ENCODE measurements at places on chromosomes 1 and 21. TPM values are rescaled to one million over a fixed set of nuclear protein-coding genes. Genes with fewer than 3 reads are reported as not detected.

- no peak for DNase-seq
- H3K27ac ChIP-seq: no peak within 1 kb of the TSS
- no peak within 1 kb of the TSS for H3K4me3 ChIP-seq
- no peaks in the 10 kb centered on the region for H3K27me3 ChIP-seq
- H3K4me1 ChIP-seq: peaks cover 5% of the 10 kb centered on the region
Measured at GRCh38 chr1:111503585-111504060, at the start of the genes ADORA3 and TMIGD3. Gene ADORA3 (minus strand): TSS chr1:111503633. CDS start chr1:111503354, 279 bp downstream. Gene TMIGD3 (minus strand): TSS chr1:111503633. CDS start chr1:111503354, 279 bp downstream.

- peak; percentile 70 for DNase-seq
- H3K27ac ChIP-seq: peak overlapping the region; percentile 96
- H3K36me3 ChIP-seq: no peaks in the 10 kb centered on the region
- H3K27me3 ChIP-seq: no peaks in the 10 kb centered on the region
Measured at GRCh38 chr1:229229137-229229720, 41.7 kb upstream of the RAB4A start.

DNA sequence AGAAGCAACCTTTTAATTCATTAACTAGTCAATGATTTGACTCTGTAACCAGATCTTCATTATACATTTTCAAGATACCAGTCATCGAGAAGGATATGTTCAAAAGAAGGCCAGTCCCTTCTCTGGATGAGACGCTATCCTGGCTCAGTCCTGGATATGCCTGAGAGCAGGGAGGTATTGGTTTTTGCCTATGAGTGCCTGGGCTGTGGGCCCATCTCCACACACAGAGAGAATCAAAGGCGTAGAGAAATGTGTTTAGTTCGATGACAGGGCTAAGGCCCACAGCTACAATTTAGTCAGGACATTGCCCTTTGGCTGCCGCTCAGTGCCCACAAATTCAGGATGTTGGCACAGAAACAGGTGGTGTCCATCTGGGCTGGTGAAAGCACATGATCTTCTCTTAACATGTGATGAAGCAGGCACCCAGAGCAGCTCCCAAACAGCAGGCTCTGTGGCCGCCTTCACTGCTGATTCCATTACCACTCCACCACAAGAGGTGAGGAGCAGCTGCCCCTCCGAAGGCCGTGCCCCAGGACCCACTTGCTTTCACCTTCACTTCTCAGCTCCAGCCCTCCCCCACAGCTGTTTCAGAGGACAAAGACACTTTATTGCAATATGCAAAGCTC, 24.7 kb downstream of the ACKR1 start:
- no peak overlapping the region for H3K4me3 ChIP-seq
- no peaks in the 10 kb centered on the region for H3K27me3 ChIP-seq
- H3K4me1 ChIP-seq: no peaks in the 10 kb centered on the region
- H3K27ac ChIP-seq: peak overlapping the region; percentile 59
- no peaks in the 10 kb centered on the region for H3K36me3 ChIP-seq
- DNase-seq: peak; percentile 84

DNA sequence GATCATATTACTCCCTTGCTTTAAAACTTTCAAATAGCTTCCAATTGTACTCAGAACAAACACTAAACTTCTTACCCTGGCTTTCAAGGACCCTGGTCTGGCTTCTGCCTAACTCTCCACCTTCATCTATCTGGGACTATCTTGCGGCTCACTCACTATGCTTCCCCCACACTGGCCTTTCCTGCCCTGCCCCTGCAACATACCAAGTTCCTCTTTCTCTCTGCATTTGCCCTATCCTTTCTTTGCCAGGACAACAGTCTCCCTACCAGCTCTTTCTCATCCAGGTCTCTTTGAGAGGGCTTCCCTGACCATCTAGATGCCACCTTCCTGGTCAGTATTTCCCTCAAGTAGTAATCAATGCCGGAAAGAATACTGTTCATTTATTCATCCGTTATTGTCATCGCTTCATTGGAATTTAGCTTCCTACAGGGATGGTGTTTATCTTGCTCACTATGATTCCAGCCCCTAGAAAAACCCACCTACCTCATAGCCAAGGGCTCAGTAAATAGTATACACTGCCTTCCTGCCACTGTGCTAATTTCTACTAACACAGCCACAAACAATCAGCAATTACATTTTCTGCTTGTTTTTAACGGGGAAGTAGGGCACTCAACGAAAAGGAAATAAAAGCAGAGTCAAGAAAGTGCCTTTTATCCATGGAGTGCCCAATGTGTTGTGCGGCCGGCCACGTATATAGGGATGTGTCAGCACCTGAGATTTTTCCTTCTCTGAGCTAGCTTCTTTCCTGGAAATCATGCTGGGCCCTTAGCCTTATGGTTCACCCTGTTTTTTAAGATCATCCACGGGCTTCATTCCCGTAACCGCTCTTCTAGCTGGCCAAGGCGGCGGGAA, 521 bp upstream of the CDC7 start:
- no peaks in the 10 kb centered on the region for H3K4me1 ChIP-seq
- H3K4me3 ChIP-seq: peak overlapping the region; percentile 73
- DNase-seq: no peak

GRCh38 chr1:190067592-190067991, 410.1 kb downstream of the BRINP3 start:
- no peaks in the 10 kb centered on the region for H3K4me1 ChIP-seq
- no peak overlapping the region for H3K4me3 ChIP-seq
- DNase-seq: no peak
- no peaks in the 10 kb centered on the region for H3K27me3 ChIP-seq

GRCh38 chr1:95641386-95641785, 407.4 kb downstream of the RWDD3 start:
- no peaks in the 10 kb centered on the region for H3K36me3 ChIP-seq
- no peaks in the 10 kb centered on the region for H3K4me1 ChIP-seq
- no peaks in the 10 kb centered on the region for H3K27me3 ChIP-seq
- peak overlapping the region; percentile 8 for H3K27ac ChIP-seq

DNA sequence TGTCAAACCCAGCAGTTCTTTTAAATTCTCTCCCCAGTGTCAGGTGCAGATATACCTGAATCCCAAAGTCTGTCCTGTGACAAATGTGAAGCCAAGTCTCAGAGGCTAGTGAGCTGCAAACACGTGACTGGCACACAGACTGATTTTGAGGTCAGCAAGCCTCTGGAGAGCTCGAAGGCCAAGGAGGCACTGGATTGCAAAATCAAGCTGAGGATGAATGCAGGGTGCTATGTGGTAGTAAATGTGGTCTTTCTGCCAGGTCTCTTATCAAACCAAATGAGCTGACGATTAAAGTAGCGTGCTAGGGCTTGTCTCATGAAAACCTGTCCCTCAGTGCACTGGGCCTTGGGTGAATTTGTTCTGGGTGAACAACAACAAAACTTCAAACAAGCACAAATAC, 20.6 kb downstream of the GPR3 start:
- no peaks in the 10 kb centered on the region for H3K27me3 ChIP-seq
- H3K36me3 ChIP-seq: no peaks in the 10 kb centered on the region
- peaks cover 11% of the 10 kb centered on the region for H3K4me1 ChIP-seq
- peak overlapping the region; percentile 27 for H3K27ac ChIP-seq

DNA sequence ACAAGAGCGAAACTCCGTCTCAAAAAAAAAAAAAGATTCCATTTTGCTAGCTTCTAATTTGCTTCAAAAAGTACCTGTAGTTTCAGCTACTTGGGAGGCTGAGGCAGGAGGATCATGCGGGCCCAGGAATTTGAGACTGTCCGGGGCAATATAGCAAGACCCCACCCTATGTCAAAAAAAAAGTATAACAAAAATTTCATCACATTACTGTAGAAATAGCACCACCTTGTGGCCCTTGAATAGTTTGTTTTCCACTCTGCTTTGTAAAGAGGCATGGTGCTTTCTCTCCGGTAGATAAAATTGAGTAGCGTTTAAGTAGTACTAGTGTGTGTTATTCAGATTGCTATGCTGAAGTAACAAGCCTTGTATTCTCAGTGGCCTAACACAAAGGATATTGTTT, 18.2 kb upstream of the MSTO1 start:
- no peak for DNase-seq
- no peaks in the 10 kb centered on the region for H3K27me3 ChIP-seq
- H3K4me3 ChIP-seq: no peak overlapping the region
- H3K4me1 ChIP-seq: no peaks in the 10 kb centered on the region
- H3K27ac ChIP-seq: no peak overlapping the region

GRCh38 chr1:226019572-226019971, 20.4 kb upstream of the SDE2 start:
- no peaks in the 10 kb centered on the region for H3K27me3 ChIP-seq
- H3K36me3 ChIP-seq: no peaks in the 10 kb centered on the region
- H3K27ac ChIP-seq: no peak overlapping the region
- no peaks in the 10 kb centered on the region for H3K4me1 ChIP-seq
- no peak for DNase-seq

- H3K4me1 ChIP-seq: peaks cover 20% of the 10 kb centered on the region
- no peaks in the 10 kb centered on the region for H3K27me3 ChIP-seq
- H3K27ac ChIP-seq: peak overlapping the region; percentile 93
- H3K4me3 ChIP-seq: peak overlapping the region; percentile 47
- DNase-seq: peak; percentile 86
Measured at GRCh38 chr1:181134543-181135436, 46.3 kb downstream of the IER5 start.

DNA sequence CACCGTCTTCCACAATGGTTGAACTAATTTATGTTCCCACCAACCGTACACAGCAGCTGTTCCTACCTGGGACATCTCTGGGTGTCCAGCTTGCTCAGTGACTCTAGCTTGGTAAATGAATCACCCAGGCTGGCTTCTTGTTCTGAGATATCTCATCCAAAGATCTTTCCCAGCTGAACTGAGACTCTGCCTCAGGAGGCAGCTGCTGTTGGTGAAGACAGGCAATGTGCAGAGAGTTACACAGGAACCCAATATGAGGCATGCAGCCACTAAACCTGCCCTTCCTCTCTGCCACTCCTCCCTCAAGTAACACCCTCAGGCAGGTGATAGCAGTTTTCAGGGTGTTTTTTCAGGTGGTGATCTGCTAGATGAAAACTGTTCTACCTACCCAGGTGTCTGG, 14.0 kb upstream of the FOXO6 start:
- DNase-seq: no peak
- H3K4me1 ChIP-seq: no peaks in the 10 kb centered on the region
- H3K27me3 ChIP-seq: no peaks in the 10 kb centered on the region
- no peaks in the 10 kb centered on the region for H3K36me3 ChIP-seq

DNA sequence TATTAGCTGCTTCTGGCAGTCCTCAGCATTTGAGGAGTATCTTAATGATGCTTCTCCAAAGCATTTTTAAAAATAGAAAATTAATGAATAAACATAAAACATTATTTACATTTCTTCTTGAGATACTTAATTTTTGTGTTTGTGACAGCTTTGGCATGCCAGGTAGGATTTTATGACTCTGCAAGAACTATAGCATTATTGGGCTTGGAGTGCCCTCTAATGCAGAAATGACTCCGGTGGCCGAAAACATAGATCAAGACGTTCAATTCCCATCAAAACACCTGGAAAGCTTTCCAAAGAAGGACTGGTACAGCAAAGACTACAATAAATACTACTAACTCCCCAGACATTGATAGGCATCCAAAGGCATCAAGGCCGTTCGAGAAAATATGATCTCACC, 366.4 kb upstream of the CXADR start:
- H3K27me3 ChIP-seq: no peaks in the 10 kb centered on the region
- no peaks in the 10 kb centered on the region for H3K4me1 ChIP-seq
- no peak overlapping the region for H3K27ac ChIP-seq
- DNase-seq: no peak
- no peak overlapping the region for H3K4me3 ChIP-seq

Gene UBE2U
- not detected for total RNA-seq

GRCh38 chr1:209387271-209387968, 196.1 kb upstream of the CAMK1G start:
- H3K4me1 ChIP-seq: no peaks in the 10 kb centered on the region
- H3K27me3 ChIP-seq: no peaks in the 10 kb centered on the region
- peak overlapping the region; percentile 69 for H3K27ac ChIP-seq
- H3K4me3 ChIP-seq: no peak overlapping the region

DNA sequence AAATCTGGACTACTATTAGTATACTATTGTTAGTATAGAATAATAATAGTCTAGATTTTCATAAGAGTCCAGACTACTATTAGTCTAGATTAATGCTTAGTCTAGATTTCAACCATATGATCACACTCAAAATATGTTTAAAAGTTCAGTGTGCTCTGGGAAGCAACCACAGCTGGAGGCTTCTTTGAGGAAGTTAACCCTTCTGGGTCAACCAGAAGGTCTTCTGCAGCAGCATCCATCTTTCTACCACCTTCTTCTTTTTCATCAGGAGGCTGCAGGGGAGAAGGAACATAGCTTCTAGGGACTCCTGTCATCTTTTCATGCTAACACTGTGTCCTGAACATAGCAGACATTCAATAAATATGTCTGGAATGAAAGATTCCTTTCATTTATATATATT, 51.2 kb upstream of the DNAJC6 start:
- no peaks in the 10 kb centered on the region for H3K36me3 ChIP-seq
- no peaks in the 10 kb centered on the region for H3K27me3 ChIP-seq
- no peak for DNase-seq
- no peak overlapping the region for H3K4me3 ChIP-seq
- no peak overlapping the region for H3K27ac ChIP-seq
- peaks cover 5% of the 10 kb centered on the region for H3K4me1 ChIP-seq

Gene DMBX1
- not detected for total RNA-seq

DNA sequence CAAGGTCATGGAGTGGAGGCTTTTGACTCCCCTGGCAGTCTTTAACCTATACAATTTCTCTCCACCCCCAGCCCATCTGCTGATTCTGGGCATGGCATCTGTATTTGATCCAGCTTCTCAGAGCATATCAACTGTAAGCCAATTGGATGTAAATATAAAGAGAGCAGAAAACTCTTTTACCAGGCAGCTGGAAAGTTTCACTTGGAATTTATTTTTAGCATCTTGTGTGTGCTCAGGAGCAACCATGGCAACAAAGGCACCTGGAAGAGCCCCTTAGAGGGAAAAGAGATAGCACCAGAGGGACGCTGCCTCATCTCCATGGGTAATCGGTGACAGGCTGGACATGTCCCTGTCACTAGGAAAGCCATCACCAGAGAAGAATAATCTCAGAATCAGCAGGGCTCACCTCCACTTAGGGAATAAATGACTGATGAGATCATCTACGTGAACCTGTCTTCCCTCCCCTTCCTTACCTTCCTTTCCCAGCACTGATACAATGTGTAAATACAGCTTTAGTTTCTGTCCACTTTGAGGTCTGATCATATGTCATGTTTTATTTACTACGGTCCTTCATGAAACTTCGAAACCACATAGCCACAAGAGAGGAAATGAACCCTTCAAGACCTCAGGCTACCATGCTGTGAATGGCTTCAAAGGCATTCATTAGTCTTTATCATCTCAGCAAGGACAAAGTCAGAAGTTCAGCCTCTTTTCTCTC, 25.3 kb upstream of the SIPA1L2 start:
- no peaks in the 10 kb centered on the region for H3K4me1 ChIP-seq
- no peaks in the 10 kb centered on the region for H3K36me3 ChIP-seq
- H3K27ac ChIP-seq: no peak overlapping the region
- H3K4me3 ChIP-seq: no peak overlapping the region

GRCh38 chr1:47894410-47895278, 102.5 kb downstream of the TRABD2B start:
- H3K36me3 ChIP-seq: no peaks in the 10 kb centered on the region
- peak overlapping the region; percentile 74 for H3K27ac ChIP-seq
- no peaks in the 10 kb centered on the region for H3K4me1 ChIP-seq
- H3K27me3 ChIP-seq: no peaks in the 10 kb centered on the region
- H3K4me3 ChIP-seq: no peak overlapping the region
